ENCODE measurements at places on chromosomes 2 and 18.

DNA sequence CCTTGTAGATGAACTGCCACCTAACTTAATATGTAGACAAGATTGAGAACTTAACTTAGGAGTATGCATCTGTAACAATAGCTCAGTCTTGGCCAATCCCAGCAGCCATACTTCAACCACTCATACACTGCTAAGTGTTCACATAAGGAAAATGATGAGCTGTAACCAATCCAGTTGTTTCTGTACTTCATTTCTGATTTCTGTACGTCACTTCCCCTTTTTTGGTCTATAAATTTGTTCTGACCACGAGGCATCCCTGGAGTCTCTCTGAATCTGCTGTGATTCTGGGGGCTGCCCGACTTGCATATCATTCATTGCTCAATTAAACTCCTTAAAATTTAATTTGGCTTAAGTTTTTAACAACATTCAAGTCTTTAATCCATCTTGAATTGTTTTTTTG, 6.4 kb downstream of the SH3YL1 start:
- no peak for DNase-seq

DNA sequence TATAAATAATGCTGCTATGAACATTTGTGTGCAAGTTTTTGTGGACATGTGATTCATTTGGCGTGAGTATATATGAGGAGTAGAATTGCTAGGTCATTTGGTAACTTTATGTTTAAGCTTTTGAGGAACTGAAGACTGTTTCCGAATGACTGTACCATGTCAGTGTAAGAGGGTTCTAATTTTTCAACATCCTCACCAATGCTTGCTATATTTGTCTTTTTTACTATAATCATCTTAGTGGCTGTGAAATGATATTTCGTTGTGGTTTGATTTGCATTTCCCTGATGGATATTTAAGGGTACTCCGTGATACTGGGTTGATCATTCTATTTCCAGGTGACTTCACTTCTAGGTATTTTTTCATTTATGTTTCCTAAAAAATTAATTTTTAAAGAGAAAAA, 241.1 kb downstream of the BCL2 start:
- DNase-seq = no peak

GRCh38 chr2:235544689-235544969, 50.8 kb downstream of the AGAP1 start:
- no peak for DNase-seq

- DNase-seq = no peak
Observed at GRCh38 chr2:9110893-9111569, 95.6 kb upstream of the ASAP2 start.

DNA sequence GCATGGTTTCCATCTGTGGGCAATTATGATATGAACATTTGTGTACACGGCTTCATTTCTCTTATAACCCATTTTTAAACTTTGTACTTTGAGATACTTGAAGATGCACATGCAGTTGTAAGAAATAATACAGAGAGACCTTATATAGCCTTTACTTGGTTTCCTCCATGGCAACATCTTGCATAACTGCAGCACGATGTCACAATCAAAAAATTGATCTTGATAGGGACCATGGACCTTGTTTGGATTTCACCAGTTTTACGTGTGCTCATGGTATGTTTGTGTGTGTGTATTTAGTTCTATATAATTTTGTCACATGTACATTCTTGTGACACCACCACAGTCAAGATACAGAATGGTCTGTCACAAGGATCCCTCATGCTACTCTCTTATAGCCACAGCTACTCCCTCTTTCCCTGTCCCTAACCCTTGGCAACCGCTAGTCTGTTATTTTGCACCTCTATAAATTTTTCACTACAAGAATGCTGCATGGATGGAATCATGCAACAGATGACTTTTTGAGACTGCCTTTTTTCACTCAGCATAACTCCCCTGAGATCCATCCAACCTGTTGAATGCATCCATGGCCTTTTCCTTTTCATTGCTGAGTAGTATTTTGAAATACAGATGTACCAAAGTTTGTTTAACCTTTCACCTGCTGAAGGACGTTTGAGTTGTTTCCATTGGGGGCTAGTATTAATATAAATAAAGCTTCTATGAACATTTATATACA, 19.4 kb upstream of the MLPH start:
- no peak for DNase-seq
